ENCODE measurements at places on chromosomes 7 and 10.

- DNase-seq = no peak
Measured at GRCh38 chr7:12756821-12757220, 69.4 kb downstream of the ARL4A start.

GRCh38 chr10:1809139-1809741 is 71.9 kb upstream of the ADARB2 start:
- DNase-seq = no peak

GRCh38 chr10:34305189-34305588 is 509.9 kb downstream of the PARD3 start:
- no peak for DNase-seq

- DNase-seq = no peak
Measured at GRCh38 chr7:31924251-31924650, 146.0 kb downstream of the PDE1C start.

DNA sequence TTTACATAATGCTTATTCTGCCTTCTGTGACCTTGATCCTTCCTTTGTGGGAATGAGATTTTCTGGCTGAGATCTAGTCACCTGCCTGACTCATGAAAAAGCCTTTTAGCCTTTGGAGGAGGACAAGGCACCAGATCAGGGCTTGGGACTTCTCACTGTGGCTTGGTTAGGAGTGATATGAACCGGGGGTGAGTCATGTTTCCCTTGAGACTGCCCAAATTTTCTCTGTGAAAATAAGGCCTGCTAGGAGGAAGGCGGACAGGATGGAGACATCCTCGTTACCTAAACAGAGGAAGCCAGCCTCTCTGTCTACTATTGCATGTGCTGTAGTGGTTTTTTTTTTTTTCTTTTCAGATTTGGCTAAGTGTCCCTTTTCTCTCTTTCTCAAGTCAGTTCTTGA is 57.8 kb downstream of the EVX1 start:
- DNase-seq = no peak

DNA sequence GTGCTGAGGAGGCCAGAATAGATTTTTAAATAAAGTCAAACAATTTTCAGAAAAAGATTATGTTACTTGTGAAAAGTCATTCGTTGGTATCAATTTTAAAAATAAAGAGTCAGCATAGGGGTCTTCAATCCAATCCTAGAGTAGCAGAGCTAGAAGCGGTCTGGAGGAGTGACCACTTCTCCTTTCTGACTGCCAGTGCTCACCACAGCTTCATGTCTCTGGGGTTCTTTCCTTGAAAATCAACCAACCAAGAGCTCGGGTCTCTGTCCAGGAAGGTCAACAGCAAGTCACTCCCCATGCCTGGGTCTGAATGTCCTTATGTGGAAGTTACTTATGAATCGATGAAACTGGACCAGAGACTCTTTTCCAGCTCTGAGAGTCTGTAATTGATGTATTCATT is 14.3 kb downstream of the PTPRN2 start:
- no peak for DNase-seq

- DNase-seq = peak; percentile 5
Measured at GRCh38 chr10:42973870-42974692, 102.8 kb upstream of the RET start.

- DNase-seq = no peak
Measured at GRCh38 chr7:117690147-117690546, 183.1 kb downstream of the CTTNBP2 start.

DNA sequence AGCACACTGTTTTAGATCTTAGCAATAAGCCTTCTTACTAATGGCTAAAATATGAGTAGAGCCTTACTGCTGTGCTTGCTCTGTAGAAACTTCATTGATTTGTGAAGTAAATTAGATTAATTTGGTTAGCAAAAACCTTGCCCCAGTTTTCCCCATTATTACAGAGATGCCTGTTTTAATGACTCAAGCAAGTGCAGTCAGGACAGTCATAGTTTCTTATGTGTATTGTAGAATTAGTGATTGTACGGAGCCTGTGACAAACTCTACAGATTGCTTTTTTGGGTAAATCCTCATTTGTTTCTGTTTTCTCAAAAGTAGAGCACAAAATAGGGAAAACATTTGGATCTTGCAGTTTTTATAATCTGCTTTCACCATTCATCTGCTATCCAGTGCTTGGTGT is 7.0 kb downstream of the TAX1BP1 start:
- no peak for DNase-seq

DNA sequence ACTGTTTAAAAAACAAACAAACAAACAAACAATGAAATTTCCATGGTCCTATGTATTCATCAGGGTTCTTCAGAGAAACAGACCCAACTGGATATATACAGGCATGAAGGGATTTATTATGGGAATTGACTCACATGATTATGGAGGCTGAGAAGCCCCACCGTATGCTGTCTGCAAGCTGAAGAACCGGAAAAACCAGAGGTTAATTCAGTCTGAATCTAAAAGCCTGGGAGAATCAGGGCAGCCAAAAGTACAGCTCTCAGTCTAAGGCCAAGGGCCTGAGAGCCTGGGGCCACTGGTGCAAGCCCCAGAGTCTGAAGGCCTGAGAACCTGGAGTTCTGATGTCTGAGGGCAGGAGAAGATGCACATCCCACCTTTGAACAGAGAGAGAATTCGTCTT is 163.5 kb downstream of the MDFIC start:
- DNase-seq = no peak

GRCh38 chr10:49023752-49024151 is 84.1 kb upstream of the LRRC18 start:
- DNase-seq = no peak

GRCh38 chr10:43801140-43801539 is 152.5 kb upstream of the ZNF32 start:
- DNase-seq = no peak

- DNase-seq = peak; percentile 15
Measured at GRCh38 chr7:927031-927671, 27.3 kb downstream of the ADAP1 start.

DNA sequence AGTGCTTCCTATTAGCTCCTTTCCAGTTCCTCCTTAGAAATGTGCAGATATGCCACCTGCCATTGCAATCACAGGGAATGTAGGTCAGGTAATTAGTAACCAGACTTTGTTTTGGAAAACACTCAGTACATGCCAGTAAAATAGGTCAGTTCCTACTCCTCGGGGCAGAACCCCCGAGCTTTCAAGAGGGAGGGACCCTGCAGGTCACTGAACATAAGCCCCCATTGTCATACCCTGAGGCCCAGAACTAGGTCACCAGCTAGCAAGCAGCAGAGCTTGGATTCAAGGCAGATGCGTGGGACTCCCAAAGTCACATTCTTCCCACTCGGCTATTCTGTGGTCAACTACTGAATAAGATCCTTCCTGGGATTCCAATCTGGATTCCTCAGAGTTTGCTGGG is 104.8 kb downstream of the PPP1R3C start:
- no peak for DNase-seq

DNA sequence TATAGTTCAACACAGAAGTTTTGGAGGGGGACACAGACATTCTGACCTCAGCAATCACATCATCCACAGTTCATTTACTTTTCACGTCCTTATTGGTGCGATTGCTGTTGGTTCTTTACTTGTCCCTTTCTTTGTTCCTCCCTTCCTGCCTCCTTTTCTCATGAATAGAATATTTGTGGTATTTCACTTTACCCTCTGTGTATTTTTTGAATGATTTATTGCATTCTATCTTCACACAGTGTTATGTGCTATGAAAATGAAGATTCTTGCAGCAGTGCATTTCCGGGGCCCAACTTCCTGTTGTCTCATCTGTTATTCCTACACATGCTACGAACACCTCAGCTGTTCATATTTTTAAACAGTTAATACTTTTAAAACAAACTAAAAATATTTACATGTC is 179.6 kb downstream of the ZMYND11 start:
- no peak for DNase-seq

DNA sequence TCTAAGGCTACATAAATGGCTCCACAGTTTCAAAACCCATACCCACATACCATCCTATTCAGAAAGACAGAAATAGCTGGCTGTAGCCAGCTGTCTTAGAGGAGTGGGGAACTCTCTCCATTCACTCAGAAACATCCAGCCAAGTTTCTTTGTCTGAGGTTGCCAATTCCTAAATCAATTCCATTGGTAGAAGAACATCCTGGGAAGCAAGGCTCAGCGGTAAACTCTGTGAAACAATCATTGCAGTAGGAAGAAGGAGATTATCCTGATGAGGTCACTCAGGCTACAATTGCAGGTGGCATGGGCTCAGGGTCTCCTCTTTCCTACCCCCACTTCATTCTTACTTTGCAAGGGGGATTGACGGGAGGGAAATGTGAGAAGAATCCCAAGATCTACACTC is 154.0 kb downstream of the ETV1 start:
- no peak for DNase-seq

GRCh38 chr7:34036972-34037792 is 131.8 kb downstream of the BMPER start:
- DNase-seq = no peak

- no peak for DNase-seq
Measured at GRCh38 chr10:78972160-78972946, 96.4 kb upstream of the ZMIZ1 start.

DNA sequence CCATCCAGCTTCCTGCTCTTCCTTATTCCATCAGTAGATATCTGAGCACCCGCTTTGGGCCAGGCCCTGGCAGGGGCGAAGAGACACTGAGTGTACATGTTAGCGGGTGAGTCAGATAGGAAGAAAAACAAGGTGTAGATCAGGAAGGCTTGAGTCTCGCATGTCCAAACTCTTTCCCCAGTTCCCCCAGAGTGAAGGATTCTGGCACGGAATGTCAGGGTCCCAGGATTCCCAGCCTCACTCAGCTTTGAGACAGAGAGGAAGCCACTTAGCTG is 24.1 kb upstream of the CHST15 start:
- no peak for DNase-seq

- DNase-seq = no peak
Measured at GRCh38 chr7:16025696-16026095, 339.2 kb upstream of the MEOX2 start.

- DNase-seq = peak; percentile 78
Measured at GRCh38 chr10:80535671-80536360, 1.9 kb upstream of the SH2D4B start.

DNA sequence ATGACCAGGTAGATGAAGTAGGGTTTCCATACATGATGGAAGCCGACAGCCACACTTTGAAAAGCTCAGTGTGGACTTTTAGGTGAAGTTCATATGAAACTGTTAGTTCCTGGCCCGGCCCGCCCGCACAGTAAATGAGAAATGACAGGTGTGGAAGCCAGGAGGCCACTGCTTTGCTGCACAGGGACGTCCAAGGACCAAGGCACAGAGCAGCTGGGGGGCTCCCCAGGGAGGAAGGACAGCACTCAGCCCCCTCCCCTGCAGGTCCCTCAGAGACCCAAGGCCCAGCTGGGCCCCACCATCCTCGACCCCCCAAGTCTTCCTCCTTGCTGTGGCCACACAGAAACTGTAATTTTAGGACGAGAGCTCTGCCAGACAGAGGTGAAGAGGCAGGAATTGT is 219.2 kb downstream of the PTPRN2 start:
- DNase-seq = no peak

DNA sequence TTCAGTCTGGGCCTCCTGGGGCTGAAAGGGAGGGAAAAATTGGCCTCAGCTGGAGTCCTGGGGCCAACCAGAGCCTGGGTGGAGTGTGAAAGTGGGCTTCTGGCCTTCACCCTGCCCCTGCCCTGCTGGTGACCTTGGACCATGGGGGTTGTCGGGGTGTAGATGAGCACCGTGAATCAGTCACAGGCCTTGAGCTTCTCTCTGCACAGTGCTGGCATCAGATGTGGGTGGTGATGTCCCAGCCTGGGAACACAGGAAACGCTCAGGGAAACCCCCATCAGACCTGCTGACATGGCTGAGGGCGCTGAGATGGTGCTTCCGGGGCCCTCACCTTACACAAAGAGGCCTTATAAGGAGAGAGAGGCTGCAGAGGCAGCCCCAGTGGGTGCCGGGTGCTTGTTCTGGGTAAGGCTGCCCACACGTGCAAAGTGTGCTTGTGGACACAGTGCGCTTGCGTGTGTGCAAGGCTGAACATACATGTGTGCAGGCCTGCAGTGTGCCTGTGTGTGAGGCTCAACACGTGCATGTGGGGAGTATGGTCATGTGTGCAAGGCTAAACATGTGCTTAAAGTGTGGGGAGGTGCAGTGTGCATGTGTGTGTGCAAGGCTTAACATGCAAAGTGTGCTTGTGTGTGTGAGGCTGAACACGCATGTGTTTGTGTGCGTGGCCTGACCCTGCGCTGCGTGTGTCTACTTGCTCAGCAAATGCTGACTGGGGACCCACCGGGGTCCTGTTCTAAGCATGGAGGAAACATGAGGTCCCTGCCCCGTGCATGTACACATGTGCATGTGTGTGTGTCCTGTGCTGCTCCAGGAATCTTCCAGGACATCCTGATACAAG is 6.5 kb downstream of the ARPC1B start:
- peak; percentile 83 for DNase-seq

- DNase-seq = no peak
Measured at GRCh38 chr10:124294811-124295770, 123.6 kb downstream of the OAT start.

GRCh38 chr10:72043016-72043834 is 45.1 kb downstream of the SPOCK2 start:
- no peak for DNase-seq

GRCh38 chr7:108424013-108424412 is 32.2 kb downstream of the NRCAM start:
- no peak for DNase-seq

GRCh38 chr10:7794251-7795026 is 6.5 kb downstream of the ATP5F1C start:
- DNase-seq = no peak

DNA sequence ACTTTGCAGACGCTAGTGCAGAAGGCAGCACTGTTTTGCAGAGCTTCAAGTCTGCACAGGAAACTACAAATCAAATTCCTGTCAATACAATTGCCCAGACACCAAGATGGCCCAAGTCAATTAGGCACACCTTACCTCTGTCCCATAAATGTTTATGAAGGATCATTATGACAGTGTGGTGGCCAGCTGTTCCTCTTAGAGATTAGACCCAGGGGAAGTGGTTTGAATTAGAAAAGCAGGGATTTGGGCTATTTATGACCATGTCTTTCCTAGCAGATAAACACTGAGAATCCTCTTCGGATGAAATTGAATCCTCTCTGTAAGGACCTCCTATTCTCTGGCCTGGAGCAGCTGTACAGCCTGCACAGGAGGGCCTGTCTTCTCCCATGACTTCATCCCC is 9.9 kb upstream of the NEUROG3 start:
- DNase-seq = no peak

DNA sequence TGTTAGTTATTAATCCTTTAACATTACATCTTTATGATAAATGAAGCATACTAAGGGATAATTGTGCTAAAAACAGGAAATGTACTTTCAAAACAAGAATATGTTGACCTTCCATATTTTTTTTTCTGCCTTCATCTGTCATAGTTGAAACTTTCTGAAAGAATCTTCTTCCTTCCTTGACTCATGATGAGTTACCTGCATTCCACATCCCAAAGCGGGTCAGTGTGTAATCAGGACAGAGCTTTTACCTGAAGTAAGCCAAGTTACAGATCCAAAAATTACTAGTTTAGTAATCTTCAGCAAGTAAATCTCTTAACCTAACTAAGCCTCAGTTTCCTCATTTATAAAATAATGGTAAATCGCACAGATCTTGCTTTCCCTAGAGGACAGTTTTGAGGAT is 13.4 kb upstream of the ARL4A start:
- DNase-seq = no peak

GRCh38 chr7:2521341-2521745 is 1.8 kb downstream of the LFNG start:
- no peak for DNase-seq

Data from activated CD8-positive, alpha-beta memory T cell treated with anti-CD3 and anti-CD28 coated beads, Interleukin-2, amount 50 U/mL, for 4 hours (primary cell).